Cardiac septum (tissue), 1 donor: ENCODE measurements at places on chromosomes 1 and 21.

GRCh38 chr21:33067457-33067856 is 2.5 kb upstream of the OLIG1 start:
- DNase-seq = no peak

DNA sequence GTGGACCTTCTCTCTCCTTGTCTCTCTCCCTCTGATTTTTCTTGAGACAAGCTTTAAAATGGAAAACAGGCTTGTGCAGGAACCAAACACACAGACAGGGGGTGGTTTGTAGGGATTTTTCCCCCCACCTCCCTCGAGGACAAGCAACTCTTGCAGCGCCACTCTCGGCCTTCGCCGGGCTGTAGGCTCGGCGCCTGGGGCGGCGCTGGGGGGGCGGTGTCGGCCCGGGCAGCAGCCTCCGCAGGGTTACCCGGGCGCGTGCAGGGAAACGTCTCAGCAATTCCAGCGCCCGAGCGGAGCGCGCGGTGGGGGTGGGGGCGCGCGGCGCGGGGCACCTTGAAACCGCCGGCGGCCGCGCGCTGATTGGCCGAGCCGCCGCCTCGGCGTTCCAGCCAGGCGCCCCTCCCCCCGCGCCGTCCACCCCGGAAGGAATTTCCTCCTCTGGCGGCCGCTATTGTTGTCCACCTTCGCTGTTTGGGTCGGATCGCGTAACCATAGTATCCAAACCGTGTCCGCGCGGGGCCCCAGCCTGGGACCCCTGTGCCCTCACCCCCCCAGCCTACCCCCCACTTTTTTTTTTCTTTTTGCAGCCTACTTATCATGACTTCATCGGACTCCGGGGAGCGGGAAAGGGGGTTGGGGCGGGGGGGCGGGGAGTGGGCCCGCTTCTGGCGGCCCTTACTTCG is 59.8 kb upstream of the ACOT11 start:
- DNase-seq = peak; percentile 94

GRCh38 chr1:66533804-66534740 is at the start of gene SGIP1:
SGIP1 (plus strand) TSS chr1:66534153; CDS start chr1:66534359, 206 bp downstream.
- DNase-seq = peak; percentile 87

- no peak for DNase-seq
Measured at GRCh38 chr1:110048923-110049601, 14.6 kb downstream of the STRIP1 start.

GRCh38 chr21:21230672-21231071 is 232.5 kb downstream of the NCAM2 start:
- no peak for DNase-seq
